Psoas muscle (tissue), 8 donors: ENCODE measurements at places on chromosomes 5 and 9.

DNA sequence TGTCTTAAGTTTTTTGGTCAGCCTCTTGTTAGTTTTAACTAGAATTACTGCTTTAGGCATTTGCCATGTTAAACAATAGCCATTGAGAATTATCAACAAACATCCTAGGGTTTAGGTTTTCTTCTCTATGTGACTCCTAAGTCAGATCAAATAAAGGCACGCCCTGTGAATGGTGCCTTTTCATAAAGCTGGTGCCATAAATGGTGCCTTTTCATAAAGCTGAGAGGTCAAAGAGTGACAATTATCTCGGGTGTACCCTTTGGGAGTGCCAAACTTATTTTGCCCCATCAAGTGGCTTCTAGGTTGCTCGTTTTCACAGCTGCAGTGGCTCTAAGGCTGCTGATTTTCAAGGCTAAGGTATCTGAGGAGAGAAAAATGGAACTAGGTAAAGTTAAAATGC is 391.6 kb downstream of the DMRTA1 start:
- no peak for DNase-seq

DNA sequence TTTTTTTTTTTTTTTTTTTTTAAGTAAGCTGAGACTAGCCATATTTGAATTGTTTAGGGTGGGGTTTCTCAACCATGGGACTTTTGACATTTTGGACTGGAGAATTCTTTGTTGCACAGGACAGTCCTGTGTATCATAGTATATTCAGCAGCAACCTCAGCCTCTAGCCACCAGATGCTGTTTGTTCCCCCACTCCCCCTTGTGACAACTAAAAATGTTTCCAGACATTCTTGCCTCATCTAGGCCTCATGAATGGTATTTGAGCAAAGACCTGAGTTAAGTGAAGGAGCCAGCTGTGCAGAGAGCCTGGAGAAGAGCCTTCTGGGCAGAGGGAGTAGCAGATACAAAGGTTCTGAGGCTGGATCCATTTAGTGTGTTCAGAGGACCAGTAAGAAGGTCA is 155.9 kb downstream of the SGCD start:
- no peak for DNase-seq

DNA sequence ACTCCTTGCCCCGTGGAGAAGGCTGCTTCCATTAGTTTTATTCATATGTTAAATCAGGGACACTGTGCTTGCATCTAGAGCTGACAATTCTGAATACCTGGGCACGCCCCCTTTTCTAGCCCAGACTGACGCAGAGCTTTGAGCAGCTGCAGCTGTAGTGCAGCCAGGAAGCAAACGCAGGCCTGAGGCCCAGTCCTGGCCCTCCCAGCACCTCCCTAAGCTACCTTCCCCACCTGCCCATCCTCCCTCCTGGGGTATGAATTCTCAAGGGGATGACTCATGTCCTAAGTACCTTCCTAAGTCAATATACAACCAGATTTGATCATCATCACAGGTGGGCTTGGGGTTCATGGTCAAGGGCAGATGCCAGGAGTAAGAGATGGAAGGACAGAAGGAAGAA is 3.5 kb downstream of the PHF19 start:
- no peak for DNase-seq

GRCh38 chr9:36868586-36869282 is 165.3 kb downstream of the PAX5 start:
- DNase-seq = no peak

GRCh38 chr9:69168709-69169217 is 5.3 kb upstream of the TJP2 start:
- DNase-seq = no peak

DNA sequence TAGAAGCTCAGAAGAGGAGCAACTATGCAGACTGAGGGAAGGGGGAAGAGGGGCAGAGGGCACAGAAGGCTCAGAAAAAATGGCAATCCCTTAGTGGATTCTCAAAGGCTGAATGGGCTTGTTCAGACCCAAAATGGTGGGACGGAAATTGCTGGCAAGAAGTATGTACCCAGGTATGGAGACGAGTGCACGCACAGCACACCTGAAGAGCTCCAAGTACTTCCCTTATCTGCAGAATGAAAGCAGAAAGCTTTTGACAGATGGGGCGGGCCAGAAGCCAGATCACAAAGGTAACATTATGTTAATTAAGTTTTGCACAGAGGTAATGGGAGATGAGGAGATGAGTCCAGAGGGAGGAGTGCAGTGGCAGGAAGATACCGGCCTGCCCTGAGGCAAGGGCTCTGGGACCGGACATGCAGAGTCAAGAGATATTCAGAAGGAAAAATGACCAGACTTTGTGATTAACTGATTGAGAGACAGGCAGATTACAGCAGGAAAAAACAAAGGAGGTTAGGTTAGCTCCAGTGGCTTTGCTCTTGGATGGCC is 138.1 kb upstream of the PIK3R1 start:
- no peak for DNase-seq

- no peak for DNase-seq
Measured at GRCh38 chr9:8033794-8034193, 234.2 kb upstream of the DMAC1 start.

GRCh38 chr9:72726947-72727346 is 205.5 kb downstream of the TMC1 start:
- no peak for DNase-seq

DNA sequence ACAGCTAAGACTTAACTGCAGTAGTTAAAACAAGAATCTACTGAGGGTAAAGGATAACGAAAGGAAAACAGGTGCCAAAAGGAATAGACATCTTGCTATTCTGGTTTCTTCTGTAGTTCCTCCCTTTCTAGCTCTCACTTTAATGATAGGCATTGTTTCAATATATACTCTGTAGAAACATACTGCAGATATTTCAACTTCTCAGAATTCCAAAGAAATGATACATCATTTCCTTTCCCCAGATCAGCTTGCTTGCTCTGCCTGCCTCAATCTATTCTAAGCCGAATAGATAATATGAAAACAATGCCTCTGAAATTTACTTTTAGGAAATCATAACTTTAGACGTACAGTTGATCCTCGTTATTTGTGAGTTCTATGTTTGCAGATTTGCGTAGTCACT is 46.3 kb downstream of the ACO1 start:
- DNase-seq = no peak

DNA sequence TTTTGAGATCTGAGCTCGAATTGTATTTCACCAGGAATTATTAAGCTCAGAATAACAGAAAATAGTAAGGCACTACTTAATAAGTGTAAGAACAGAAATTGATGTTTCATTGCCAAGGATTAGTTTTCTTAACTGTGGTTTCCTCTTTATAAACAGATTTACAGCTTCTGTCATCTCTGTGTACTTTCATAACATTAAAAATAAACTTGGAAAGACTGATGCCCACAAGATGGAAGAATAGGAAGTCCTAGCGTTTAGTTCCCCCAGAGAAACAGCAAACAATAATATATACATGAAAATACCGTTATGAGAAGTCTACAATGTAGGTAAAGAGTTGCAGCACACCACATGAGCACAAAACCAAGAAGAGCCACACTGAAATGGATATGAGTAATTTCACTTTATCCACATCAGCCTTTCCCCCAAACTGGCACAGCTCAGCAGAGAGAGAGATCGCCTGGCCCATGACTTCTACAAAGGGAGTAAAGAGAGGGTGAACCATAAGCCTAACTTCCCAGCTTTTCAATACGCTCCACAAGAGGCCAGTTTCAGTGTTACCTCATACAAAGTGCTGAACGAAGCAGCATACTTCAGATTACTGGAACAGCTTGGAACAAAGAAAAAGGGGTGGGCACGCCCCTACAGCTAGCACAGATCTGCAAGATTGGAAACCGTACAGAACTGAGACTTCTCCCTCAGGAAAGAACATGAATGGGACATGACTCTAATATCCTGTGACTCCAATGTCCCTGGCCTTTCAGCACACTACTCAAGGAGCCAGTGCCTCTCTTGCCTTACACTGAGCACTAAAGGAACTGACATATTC is 75.4 kb downstream of the EMB start:
- DNase-seq = no peak

DNA sequence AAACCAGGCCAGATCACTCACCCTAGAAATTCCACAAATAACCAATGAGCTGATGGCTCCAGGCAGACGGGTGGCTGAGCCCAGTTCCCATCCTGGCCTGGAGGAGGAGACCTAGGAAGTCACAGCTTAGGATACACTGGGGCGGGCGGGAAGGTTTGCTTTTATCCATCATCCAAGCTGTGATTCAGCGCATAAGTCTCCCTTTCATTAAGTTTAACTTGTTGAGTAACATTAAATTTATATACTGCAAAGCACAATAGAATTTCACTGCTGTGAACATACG is 55.7 kb downstream of the THBS4 start:
- DNase-seq = no peak

DNA sequence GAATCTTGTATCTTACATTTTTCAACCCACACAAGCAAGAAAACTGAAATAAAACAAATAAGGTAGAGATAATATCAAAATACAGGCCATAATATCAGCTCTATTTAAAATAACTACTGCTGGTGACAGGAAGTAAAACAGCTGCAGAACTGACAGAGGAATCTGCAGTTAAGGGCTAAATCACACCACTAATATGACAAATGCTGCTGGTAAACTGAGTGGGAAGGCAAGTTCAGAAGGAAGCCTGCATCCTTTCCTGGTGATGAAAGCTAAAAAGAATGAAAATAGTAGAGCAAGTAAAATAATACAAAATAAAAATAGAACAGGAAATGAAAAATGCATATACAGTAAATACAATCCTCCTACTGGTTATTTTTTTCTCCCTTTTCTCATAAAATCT is 1293.7 kb upstream of the C9orf72 start:
- no peak for DNase-seq

DNA sequence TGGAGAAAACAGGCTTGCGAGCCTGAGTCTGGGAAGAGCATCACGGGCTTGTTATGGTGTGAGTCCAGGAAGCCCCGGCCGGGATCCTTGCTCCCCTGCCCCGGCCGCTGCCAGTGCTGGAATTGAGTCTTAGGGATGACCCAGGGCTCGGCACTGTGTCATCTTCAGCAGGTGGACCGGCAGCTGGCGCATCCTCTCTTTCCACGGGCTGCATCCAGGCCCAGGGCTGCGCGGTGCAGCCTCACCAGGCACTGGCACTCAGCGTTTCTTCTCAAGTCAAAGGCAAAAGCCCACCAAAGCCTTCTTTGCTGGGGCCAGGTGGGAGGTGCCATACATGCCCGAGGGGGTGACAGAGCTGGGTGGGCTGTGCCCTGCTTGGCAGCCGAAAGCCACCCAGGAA is 46.6 kb downstream of the COL5A1 start:
- DNase-seq = no peak
